ENCODE measurements at places on chromosomes 7 and 10.
A peak's percentile ranks its signal among the peaks of the same experiment; 100 is the strongest.

DNA sequence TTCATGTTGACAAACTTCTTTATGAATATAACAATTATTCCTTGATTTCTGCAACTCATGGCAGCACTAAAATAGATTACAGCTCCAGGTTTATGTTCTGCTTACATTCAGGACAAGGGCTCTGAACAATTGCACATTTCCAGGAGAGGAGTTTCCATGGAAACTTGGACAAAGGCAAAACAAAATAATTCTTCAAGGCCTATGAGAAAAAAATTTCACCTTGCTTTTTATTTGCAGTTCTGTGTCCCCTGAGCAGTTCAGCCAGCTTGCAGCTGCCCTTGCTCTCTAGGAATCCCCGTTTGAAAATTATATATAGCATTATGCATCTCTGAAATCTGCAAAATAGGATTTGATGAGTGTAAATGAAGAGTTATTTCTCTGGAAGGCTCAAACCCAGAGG, 71.7 kb downstream of the ARL4A start:
- DNase-seq: no peak

GRCh38 chr7:99309111-99309510, 16.6 kb upstream of the ARPC1A start:
- DNase-seq: no peak

GRCh38 chr7:13457790-13458189, 531.7 kb downstream of the ETV1 start:
- DNase-seq: no peak

DNA sequence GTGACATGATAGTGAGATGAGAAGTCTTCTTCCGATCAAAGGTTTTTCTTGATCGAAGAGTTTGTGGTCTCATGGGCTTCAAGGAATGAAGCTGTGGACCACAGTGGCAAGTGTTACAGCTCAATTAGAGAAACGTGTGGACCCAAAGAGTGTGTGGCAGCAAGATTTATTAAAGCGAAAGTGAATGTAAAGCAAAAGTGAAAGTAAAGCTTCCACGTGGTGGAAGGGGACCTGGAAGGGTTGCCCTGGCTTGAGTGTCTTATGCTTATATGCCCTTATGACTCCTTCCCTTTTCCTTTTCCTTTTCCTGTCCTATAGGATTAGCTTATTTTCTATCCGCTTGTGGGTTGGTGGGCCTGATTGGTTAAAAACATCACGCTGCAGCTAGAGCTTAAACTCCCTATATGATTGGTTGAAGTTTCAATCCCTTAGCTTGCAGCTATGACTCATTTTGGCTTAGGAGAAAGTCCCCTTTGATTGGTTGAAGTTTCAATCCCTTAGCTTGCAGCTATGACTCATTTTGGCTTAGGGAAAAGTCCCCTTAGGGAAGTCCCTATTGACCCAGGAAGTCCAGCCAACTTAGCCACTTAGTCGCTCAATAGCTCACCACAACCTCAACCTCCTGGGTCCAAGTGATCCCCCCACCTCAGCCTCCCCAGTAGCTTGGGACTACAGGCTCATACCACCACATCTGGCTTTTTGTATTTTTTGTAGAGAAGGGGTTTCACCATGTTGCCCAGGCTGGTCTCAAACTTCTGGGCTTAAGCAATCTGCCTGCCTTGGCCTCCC, 34.7 kb downstream of the MRPS24 start:
- DNase-seq: peak; percentile 46

DNA sequence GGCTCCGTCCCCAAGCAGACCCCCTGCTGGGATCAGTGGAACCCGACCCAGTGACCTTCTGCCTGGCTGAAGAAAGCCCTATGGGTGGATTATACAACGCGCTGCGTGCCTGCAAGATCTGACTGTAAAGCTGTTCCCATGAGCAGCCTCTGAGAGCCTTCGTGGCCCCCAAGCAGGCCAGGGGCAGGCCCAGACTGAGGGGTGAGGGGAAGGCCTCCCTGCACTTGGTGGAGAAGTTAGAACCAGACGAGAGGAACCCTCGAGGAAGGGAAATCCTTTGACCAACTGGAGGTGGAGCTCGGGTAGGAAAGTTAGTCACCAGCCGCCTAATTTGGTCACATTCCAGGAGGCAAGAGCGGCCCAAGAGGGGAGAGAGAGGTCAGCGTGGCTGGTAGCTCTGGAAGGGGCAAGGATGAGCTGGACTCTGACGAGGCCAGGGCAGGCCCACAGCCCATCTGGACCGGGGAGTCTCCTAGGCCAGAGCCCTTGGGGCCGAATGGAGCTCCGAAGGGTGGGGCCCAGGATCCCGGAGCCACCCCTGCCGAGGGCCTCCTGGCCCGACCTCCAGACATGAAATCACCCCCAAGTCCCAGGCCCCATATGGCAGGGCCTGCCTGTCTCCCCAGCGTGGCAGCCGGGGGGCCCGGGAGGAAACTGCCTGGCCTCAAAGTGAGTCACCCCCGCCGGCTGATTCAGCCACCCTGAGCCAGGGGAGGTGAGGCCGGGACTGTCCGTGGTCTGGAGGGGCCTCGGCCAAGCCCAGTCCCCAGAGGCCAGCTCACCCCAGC, 23.3 kb upstream of the PDGFA start:
- peak; percentile 88 for DNase-seq

GRCh38 chr10:8227246-8227645, 172.8 kb downstream of the GATA3 start:
- DNase-seq: no peak

DNA sequence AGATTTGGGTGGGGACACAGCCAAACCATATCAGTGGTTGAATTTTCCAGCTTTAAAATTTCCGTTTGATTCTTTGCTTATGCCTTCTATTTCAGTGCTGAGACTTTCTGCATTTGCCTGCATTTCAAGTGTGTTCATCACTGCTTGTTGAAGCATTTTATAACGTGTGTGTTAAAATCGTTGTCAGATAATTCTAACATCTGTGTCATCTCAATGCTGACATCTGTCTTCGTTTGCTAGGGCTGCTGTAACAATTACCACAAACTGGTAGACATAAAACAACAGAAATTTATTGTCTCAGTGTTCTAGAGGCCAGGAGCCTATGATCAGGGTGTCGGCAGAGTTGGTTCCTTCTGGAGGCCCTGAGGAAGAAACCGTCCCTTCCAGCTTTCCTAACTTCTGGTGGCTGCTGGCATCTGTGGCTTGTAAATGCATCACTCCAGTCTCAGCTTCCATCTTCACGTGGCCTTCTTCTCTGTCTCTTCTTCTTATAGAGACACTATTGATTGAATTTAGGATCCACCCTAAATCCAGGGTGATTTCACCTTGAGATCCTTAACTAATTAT, 71.1 kb upstream of the SDK1 start:
- DNase-seq: no peak

GRCh38 chr10:5396556-5397300, 7.9 kb downstream of the TUBAL3 start:
- DNase-seq: no peak

GRCh38 chr7:20624666-20625385, 9.4 kb downstream of the ABCB5 start:
- no peak for DNase-seq

DNA sequence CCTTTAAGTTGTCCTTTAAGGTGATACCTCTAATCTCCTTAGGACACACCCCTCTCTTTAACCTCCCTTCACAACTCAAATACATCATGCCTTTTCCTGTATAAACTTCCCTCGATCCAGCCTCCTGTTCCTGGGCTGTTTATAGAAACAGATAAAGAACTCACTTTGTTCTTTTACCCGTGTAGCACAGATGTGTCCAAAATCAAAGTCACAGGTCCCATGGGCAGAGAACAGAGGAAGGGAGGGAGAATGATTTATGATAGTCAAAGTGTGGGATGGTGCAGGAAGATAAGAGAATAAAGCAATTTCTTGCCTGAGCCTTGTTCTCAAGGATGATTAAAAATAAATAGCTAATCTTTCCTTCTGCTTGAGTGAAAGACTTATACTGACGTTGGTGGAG, 50.3 kb upstream of the CABCOCO1 start:
- DNase-seq: no peak

DNA sequence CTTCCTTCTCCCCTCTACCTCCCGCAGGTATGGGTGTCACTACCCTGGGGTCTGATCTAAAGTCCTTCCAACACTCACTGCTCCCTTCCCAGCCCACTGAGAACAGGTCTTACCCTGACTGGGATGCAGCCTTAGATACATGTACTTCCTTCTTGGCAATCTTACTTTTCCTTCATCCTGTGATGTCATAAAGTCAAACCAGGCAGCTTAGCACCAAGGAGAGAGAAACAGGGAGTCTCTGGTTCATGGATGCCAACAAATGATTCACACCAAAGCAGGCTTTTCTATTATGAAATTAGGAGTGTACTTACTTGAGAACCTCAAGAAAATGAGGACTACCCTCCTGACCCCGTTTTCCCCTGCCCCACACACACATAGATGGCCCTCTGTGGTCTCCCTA, 111.0 kb upstream of the KMT2E start:
- DNase-seq: no peak

DNA sequence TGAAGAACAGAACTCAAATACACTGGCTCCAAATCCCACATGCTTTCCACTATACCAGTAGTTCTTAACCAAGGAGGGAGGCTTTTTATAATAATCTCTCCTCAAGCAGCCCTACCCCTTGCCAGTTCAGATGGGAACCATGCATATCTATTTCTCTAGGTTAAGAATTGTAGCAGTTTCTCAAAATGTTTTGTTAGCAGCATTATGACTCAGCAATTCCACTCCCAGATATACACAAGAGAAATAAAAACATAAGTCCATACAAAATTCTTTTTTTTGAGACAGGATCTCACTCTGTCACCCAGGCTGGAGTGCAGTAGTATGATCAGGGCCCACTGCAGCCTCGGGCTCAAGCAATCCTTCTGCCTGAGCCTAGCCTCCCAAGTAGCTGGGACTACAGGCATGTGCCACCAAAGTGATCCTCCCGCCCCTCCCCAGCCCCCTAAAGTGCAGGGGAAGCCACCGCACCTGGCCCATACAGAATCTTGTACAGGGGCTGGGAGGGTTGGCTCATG, 18.1 kb downstream of the YWHAG start:
- DNase-seq: no peak

DNA sequence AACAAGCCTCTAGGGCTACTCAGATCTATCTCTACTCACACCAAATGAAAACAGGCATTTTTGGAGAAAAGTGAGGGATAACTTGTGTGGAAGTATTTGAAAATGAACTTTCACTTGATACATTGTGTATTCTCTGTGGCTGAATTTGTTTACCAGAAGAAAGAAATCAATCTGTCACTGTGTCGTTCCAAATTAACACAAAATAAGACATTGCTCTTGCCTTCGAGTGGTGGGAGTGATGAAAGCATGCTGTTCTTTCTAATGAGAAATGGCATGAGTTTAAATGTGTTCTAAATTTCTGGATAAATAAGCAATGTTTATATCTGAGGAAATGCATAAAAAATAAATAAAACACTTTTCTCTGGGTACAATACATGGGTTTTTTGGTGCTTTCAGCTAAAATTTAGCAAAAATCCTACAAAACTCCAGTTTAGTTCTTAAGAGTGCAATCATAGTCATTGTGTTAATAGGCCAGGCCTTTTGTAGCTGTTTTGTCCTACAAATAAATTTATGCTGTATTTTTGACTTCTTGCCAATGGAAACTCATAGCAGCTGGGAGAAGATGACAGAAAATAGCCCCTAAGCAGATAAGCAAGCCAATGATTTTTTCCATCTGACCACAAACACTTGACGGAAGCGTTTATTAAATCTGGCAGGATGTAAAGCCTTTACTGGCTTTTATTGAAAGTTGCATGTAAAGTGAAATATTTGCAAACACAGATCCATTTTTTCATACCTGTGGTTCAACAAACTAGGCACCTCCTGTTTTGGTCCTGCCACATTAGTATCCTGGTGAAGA, 1064.1 kb upstream of the GHITM start:
- DNase-seq: no peak

DNA sequence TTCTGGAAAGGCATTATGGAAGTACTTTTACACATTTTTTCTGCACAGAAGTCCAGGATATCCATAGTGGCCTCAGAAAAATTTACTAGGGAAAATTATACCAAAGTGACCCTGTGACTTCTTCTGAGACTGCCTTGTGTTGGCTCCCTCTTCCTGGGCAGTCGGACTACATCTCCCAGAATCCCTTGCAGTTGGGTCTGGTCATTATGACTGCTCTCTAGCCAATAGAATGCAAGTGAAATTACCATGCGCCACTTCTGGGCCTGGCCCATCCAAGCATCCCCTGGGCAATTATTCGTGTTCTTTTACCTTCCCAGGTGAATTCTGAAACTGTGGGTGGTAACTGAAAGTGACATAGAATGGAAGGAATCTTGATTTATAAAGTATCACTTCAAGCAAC, 430.9 kb downstream of the ACTR3B start:
- DNase-seq: peak; percentile 40

DNA sequence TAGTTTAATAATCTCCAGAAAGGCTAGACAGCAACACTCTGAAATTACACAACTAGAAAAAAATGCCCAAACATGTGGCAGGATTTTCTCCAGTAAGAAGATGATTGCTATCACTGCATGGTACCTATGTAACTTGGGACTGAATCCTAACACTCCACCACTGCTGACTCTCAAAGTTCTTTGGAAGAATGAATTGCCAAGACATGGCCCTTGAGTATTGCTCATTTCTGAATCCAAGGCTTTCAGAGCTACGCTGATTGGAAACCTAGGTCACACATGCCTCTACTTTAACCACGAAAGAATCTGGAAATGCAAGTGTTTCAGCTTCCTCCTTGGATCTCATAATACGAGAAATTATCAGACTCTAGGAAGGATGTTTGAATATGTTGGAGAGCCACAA, 167.5 kb upstream of the CELF2 start:
- no peak for DNase-seq

- peak; percentile 52 for DNase-seq
These were observed 337.6 kb downstream of the CCSER2 start for GRCh38 chr10:84665883-84666463.

DNA sequence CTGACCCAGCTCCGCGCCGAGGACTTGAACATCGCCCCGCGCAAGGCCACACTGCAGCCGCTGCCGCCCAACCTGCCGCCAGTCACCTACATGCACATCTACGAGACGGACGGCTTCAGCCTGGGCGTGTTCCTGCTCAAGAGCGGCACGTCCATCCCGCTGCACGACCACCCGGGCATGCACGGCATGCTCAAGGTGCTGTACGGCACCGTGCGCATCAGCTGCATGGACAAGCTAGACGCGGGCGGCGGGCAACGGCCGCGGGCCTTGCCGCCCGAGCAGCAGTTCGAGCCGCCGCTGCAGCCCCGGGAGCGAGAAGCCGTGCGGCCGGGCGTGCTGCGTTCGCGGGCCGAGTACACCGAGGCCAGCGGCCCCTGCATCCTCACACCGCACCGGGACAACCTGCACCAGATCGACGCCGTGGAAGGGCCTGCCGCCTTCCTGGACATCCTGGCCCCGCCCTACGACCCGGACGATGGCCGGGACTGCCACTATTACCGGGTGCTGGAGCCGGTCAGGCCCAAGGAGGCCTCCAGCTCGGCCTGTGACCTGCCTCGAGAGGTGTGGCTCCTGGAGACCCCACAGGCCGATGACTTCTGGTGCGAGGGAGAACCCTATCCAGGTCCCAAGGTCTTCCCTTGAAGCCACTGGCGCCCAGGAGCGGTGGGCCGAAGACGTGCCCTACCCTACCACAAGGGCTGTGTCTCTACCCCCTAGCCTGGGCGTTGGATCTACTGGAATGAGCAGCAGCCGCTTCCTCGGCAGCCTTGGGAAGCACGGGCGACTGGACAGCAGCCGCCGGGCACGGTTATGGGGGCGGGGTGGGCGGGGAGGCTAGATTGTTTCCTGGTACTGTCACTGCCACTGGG, 945 bp downstream of the ADO start:
- peak; percentile 57 for DNase-seq

Measured in NB4 (cell line).